ENCODE measurements at places on chromosomes 5 and 9.

GRCh38 chr5:135916638-135917263, 21.1 kb upstream of the IL9 start:
- DNase-seq = no peak

DNA sequence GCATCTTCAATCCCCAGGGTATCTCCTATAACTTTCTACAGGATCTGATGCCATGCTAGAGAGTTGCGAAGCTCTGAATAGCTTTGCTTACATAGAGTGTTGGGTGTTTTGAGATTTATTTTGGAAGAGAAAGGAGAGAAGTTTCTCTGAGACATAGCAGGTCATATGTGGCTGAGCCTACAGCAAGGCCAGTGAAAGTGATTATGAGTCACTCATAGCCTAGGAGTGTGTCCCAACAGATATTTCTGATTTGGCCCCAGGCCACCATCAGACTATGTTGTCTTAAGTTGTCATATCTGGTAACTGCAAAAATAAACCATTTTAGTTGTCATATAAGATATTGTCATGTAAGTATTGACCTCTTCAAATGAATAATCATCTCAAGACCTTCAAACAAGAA, 132.0 kb upstream of the RAI14 start:
- no peak for DNase-seq

DNA sequence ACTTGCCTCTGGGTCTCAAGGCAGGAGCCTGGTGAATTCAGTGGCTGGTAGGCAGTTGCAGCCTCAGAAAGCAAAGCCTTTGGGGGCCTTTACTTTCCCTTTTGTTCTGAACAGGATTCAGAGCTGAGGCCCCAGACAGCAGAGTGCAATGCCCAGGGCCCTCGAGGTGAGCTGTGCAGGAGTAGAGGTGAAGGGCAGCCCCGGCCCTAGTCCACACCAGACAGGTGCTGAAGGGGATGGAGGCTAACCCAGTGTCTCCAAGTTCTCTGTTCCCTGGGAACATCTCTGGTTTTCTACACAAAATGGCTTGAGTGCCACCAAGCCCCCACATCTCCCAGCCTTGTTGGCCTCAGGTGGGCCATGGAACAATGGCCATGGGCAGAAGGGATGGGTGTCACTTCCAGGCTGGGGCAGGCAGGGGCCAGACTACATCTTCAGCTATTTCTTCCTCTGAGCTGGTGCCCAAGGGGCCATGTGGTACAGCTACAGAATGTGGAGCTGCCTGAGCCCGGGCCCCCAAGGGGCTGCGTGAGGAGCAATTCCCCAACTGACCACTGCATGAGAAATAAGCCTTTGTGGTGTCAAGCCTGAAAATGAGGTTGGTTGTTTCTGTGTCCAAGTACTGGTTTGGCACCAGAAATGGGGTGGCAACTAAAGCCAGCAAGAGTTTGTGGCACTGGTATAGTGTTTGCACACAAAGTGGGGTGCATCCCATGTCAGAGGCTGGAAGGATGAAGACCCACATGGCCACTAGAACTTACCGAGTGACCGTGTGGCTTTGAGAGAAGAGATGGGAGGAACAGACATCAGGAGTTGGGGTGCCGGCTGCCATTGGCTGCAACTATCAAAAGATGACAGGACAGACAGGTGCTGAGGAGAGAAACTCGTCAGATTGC, 57.8 kb downstream of the BARX1 start:
- DNase-seq = no peak

DNA sequence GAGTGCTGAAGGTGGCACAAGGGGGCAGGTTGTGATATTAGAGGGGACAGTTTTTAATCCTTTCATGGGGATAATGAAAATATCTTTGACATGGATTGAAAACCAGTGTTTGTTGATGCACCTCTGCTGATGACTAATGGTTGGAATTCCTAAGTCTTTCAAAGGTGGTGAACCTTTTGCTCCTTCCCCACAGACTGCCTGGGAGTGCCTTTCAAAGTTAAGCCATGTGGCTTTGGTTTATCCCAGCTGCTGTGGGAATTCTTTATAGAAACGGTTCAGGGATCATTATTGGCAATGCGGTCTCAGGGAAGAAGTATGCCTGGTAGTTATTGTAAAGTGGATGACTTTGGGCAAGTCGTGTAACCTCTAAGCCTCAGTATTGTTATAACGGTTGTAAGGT, 45.7 kb downstream of the PIP5K1B start:
- DNase-seq = no peak

GRCh38 chr9:131447600-131447999, 53.7 kb downstream of the PRRC2B start:
- DNase-seq = no peak

DNA sequence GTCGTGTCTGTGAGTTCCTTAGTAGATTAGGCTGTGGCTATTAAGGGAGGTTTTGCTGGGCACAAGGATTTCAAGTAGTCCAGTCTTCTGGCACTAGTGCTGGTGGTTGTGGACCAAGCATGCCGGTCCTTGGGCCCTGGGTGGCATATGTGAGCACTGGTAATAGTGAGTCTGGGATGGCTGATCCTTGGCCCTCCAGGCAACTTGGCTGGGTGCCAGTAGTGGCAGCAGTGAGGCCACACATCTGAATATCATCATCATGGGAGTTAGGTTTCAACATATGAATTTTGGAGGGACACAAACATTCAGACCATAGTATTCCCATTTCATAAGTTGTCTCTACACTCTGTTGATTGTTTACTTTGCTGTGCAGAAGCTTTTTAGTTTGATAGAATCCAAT, 25.3 kb upstream of the APBA1 start:
- DNase-seq = no peak

DNA sequence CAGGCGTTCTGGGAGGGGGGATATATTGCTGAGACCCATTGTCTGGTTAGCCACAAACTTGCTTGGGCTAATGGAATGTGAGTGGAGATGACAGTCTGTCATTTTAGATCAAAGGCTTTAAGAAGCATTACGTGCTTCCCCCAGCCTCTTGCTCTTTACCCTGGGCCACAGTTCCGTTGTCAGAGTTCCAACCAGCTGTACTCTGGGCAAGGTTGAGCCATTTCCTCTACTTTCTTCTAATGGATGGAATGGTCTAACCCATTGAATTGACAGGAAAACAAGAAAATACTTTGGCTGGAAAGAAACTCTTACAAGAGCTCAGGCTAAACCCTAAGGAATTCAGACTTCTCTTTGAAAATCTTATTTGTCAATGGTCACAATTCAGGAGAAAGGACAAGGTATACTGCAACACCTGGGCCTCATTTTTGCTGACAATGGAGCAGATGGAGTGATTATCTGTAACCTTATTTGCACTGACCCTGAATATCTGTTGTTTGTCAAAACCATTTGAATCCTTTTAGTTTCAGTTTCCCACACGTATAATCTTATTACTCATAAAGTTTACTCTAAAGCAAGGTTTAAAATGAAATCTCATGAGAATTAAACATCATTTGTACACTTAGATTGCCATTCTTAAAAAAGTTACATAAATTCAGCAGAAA, 231.4 kb downstream of the PDE4D start:
- peak; percentile 8 for DNase-seq

- DNase-seq = no peak
Measured at GRCh38 chr9:34518110-34518616, 4.6 kb downstream of the ENHO start.

GRCh38 chr9:135613946-135614805, 25.2 kb downstream of the GLT6D1 start:
- no peak for DNase-seq

DNA sequence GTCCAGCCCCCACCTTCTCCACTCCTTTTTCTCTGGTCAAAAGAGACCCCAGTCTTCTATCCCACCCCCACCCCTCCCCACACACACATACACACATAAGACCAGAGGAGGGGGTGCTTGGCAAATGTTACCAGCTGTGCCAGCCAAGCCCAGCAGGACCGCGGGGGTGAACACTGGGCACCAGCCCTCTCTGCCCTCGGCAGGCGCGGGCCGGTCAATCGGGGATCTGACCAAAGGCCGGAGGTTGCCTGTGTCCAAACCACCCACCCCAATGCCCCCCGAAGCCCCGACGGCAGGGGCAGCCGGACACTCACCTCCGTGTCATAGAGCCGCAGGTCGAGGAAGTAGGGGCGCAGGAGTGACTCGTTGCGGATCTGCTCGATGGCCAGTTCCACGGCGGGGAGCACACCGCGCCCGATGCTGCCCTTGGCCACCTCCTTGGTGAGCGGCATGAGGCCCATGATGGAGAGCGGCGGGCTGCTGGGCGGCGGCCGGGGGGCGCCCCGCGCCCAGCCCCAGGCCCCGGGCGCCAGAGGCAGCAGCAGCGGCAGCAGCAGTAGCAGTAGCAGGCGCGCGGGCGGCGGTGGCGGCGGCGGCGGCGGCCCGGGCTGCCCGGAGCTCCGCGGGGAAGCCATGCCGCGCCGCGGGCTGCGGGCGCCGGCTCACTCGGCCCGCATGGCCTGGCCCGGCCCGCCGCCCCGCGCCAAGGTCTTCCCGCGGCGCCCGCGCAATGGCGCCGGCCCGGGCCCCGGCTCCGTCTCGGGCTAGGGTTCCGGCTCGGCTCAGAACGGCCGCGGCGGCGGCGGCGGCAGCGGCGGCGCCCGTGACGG, 417 bp downstream of the GABBR2 start:
- DNase-seq = no peak

GRCh38 chr5:99928490-99928889, 606.7 kb upstream of the FAM174A start:
- DNase-seq = peak; percentile 12

All from DND-41 (cell line).